ENCODE measurements at places on chromosomes 13 and 19. TPM values are rescaled to one million over a fixed set of nuclear protein-coding genes. Genes with fewer than 3 reads are reported as not detected.

Gene CYP4F3
- total RNA-seq, result not detected

Gene SIRT2
- total RNA-seq, result 45.7 TPM

GRCh38 chr19:9674663-9675357 is at the start of gene ZNF562:
Gene ZNF562, minus strand, starts transcription at chr19:9675100. Its CDS starts 14,356 bp downstream, at chr19:9660744.
- DNase-seq, result peak; percentile 38

DNA sequence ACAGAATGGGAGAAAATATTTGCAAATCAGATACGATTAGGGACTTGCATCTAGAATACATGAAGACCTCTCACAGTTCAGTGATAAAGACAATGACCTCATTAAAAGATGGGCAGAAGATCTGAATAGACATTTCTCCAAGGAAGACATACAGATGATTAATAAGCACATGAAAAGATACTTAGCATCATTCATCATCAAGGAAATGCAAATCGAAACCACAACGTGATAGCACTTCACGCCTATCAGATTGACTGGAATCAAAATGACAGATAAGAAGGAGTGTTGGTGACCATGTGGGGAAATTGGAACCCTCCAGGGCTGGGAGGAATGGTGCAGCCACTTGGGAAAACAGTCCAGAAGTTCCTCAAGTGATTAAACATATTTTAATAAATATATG is 25.8 kb downstream of the CFAP97D2 start:
- DNase-seq, result no peak

DNA sequence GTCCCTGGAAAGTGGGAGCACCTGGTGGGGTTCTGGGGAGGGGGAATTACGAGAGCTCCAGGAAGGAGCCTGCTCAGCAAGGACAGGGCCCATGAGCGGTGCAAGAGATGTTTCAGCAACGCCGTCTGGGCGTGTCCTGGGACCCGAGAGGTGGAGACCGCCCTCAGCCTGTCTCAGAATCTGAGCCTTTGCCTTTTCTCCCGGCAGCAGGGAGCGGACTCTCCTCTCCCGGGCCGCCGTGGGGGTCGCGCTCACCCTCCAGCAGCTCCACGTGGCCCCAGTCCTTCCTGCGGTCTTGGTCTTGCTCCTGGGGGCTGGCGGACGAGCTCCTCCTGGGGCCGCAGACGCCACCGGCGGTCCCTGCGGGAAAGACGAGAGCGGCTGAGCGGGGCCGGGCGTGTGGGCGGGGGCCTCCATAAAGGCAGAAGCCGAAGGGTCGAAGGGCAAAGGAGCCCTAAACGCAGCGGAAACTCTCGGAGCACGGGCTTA is 714 bp downstream of the POLRMT start:
- DNase-seq, result no peak

DNA sequence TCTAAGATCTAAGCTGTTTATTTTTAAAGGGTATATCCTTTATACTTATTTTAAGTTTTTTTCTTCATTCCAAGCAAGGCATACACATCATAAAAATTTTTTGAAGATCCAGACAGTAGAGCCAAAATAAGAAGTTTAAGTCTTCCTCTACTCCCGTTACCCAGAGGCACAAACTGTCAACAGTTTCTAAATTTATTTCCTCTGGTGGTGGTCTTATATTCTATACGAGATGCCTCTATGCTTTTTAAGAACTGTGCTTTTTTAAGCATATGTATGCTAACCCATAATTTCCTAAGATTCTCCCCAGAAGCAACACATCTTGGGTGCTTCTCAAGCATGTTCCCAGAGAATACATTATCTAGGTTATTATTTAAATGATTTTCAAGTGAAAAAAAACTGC is 383.6 kb downstream of the COG6 start:
- no peak for DNase-seq

DNA sequence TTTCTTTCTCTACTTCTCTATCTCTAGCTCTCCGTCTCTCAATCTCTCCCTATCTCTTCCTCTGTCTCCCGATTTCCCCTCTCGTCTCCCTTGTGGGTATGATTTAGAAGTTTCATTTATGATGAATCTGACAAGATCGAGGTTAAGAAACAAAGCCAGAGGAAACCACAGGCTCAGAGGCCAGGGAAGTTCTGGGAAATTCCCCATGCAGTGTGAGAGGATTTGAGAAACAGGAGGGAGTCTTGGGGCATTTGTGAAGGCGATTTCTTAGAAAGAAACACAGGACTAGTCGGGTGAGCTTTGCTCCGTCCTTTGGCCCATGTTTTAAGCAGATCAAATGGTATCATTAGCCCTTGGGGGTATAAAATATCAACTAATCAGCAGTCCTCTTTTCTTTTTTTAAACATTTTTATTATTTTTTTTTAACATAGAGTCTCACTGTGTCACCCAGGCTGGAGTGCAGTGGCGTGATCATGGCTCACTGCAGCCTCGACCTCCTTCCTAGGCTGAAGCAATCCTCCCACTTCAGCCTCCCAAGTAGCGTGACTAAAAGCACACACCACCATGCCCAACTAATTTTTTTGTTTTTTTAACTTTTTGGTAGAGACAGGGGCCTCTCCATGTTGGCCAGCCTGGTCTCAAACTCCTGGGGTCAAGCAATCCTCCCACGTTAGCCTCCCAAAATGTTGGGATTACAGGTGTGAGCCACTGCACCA is 25.8 kb downstream of the TNFSF9 start:
- no peak for DNase-seq

GRCh38 chr13:27822873-27823311 is 30.6 kb downstream of the GSX1 start:
- no peak for DNase-seq
